ENCODE measurements at places on chromosomes 5 and 9.

GRCh38 chr9:94588681-94589080 is 4.9 kb downstream of the FBP2 start:
- DNase-seq = no peak

GRCh38 chr5:159933531-159934485 is 17.5 kb downstream of the ADRA1B start:
- DNase-seq = no peak

GRCh38 chr9:8183618-8184017 is 384.0 kb upstream of the DMAC1 start:
- DNase-seq = no peak

DNA sequence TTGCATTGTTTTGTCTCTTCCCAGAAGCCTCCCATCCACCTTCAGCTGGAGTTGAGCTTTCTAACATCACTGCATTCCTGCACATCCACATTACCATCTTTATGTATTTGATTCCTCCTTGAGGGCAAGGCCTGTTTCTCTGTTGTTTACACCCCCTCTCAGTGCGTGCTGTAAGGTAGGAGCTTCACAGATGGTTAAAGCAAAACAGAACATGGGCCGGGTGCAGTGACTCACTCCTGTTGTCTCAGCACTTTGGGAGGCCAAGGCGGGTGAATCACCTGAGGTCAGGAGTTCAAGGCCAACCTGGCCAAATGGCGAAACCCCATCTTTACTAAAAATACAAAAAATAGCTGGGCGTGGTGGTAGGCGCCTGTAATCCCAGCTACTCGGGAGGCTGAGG is 110.9 kb downstream of the KCNIP1 start:
- DNase-seq = no peak

DNA sequence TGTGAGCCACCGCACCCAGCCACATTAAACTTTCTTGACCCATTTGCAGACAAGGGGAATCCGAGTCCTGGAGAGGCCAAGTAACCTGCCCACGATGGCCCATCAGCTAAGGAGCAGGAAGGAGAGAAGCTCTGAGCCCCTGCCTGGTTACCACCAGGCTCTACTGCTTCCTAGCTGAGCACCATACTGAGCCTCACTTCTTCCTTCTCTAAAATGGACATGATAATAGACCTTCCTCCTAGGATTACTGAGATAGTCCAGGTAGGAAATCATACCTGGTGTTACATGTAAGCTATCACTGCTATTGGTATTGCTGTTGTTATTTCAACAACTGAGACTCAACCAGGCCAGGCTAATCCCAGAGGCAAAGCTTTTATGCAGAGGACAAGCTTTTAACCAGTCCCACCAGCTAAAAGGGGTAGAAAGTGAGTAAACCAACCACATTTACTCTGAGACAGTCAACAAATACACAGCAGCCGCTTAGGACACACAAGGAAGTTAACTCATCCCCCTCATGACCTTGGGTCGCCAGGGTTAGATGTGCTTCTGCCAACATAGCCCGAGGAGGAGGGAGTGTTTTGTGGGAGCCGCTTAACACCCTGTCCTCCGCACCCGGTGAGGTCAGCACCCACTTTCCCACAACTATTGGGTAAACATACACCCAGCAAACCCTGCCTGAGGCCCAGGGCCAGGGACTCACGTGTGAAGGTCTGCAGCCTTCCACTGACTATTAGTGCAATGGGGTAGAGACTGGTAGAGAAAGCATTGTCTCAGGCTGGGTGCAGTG is 20.6 kb upstream of the PTGES start:
- DNase-seq = no peak

GRCh38 chr5:95841914-95842812 is 19.6 kb upstream of the GLRX start:
- no peak for DNase-seq
